ENCODE measurements at places on chromosomes 3 and 15.

DNA sequence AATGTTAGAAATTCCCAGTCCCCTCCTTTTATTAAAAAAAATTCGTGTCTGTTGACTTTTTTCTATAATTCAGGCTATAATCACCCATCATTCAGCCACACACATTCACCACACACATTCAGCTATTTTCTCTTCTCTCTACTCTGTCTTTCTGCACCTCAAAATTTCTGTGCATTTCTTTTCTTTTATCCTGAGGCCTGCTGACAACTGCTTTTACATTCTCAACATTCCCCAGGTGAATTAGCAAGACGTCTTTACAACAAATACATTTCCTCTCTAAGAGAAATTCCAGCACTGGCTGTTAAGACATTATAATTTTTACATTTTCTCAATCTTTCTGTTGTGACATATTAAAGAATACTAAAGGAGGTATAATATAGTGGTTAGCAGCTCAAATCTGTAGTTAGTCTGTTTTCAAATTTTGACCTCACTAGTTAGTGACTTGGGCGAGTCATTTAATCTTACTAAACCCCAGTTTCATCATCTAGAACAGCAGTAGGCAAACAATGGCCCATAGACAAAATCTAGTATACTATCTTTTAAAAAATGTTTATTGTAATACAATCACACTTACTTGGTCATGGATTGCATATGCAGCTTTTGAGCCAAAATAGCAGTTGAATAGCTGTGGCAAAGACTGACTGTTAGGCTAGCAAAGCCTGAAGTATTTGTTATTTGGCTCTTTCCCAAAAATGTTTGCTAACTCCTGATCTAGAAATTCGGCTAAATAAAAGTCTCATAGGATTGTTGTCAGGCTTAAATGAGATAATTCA, 350.7 kb downstream of the NSUN3 start:
- no peak for DNase-seq

DNA sequence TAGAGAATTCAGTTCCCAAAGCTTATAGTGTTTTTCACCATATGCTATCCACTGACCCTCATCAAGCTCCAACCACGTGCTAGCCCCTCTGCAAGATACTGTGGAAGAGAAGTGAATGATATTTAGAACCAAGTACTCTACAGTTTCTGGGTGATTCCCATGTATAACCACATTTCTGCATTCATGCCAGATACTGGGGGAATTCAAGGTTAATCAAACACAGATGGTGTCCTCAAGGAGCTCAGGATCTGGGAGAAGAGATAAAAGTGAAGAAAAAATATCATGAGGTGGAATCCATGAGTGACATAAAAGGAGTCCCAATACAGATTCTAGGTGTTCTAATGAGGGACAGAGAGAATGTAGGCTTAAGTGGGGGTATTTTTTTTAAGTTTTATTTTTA, 195.8 kb downstream of the FHIT start:
- no peak for DNase-seq

DNA sequence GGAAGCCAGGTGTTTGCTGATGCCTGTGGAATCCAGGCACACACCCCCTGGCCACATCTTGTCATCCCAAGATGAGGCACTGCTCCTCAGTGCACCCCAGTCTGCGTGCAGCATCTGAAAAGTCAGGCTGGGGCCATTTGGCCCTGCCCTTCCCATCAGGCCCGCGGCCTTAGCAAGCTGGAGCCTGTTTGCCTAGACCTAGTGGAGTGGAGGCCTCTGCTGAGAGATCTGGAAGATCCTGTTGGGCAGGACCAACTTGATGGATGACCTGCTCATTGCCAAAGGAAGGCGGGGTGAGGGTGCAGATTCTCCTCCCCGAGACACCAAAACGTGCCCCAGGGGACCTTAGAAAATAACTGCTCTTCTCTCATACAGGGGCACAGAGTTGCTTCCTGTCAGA, 220.2 kb downstream of the SHQ1 start:
- peak; percentile 48 for DNase-seq

DNA sequence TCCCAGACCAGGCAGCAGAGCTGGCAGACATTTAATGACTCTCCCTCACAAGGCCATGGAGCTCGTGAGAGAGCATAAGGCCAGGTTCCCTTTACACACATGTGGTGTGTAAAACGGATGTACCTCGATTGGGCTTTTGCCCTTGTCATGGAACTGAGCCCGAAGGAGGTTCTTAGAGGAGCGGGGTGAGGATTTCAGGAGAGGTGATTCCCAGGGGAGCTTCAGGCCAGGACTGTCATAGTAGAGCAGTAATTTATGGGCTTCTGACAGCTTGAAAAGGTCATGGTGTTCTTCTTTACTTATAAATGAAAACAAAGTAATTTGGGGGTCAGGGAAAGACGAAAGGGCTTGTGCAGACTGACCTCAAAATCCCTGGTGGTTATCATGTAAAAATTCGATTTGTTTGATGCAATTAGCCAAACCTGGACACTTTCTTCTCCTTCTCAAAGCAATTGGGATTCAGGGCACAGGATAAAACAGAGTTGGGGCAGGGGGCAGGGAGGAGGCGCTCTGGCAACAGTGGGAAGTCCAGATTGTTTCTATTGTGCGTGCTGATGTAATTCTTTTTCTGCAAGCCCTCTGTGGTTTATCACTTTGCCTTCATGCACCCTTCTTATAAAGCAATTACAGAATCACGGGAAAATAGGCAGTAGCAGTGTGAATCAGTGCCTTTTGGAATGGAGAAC, 51.0 kb downstream of the CACNA1D start:
- DNase-seq = no peak

- DNase-seq = peak; percentile 14
Observed at GRCh38 chr15:66046751-66047150, 177.5 kb downstream of the RAB11A start.

- DNase-seq = no peak
Observed at GRCh38 chr3:15794842-15795650, 2.7 kb downstream of the ANKRD28 start.

- DNase-seq = no peak
Observed at GRCh38 chr15:65309882-65310418, 5.5 kb downstream of the RNU5B-1 start.

GRCh38 chr3:17749281-17749680, 6.8 kb upstream of the TBC1D5 start:
- peak; percentile 45 for DNase-seq

DNA sequence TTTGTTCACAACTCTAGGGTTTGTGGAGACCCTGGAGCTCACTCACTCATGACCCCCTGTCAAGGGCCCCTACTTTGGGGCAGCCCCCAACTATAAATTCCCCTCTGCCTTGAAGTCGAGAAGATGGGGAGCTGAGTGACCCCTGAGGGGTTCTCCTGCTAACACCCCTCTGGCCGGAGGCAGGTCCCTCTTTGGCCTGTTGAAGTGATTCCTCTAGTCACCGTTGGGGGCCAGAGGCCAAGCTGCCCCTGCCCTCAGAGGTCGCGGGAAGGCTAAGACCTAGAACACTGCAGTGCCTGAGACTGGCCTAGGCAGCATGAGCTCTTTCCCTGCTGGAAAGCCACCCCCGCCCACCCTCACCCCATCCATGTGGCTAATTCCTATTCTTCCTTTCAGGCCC, 15.4 kb upstream of the SKOR1 start:
- DNase-seq = no peak

DNA sequence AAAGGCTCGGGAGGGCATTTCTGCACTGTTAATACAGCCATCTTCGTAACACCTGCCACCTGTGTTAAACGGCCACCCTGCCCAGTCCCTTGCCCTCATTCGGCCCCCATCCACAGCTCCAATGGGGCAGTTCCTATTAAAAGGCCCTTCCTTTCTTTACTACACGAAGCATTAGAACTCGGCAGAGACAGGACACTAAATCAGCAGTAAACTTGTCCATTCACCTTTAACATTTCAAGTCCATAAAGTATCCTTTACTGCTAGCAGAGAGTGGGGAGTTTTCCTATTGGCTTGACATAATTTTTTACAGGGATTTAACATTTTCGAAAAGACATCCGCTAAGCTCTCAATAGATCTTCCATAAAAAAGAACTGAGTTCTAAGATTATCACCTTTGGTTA, 76.3 kb downstream of the LRRN1 start:
- no peak for DNase-seq

- DNase-seq = no peak
Observed at GRCh38 chr3:189902230-189903186, 218.2 kb downstream of the P3H2 start.

DNA sequence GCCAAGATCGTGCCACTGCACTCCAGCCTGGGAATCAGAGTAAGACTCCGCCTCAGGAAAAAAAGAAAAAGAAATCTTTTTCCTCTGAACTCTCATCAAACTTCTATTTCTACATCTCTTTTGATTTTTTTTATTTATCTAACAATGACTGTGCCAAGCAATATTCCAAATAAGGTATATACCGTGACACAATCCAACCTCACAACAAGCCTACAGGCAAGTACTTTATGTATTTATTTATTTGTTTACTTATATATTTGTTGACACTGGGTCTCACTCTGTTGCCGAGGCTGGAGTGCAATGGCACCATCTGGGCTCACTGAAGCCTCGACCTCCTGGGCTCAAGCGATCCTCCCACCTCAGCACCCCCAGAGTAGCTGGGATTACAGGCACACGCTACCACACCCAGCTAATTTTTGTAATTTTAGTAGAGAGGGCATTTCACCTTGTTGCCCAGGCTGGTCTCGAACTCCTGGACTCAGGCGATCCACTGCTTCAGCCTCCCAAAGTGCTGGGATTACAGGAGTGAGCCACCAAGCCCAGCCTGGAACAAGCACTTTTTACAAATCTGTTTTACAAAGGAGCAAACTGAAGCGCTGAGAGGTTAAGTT, 94.9 kb upstream of the CHD2 start:
- DNase-seq = no peak

Data from OCI-LY7 (cell line).